Central memory CD8-positive, alpha-beta T cell (primary cell): ENCODE measurements at places on chromosomes 4 and X.

DNA sequence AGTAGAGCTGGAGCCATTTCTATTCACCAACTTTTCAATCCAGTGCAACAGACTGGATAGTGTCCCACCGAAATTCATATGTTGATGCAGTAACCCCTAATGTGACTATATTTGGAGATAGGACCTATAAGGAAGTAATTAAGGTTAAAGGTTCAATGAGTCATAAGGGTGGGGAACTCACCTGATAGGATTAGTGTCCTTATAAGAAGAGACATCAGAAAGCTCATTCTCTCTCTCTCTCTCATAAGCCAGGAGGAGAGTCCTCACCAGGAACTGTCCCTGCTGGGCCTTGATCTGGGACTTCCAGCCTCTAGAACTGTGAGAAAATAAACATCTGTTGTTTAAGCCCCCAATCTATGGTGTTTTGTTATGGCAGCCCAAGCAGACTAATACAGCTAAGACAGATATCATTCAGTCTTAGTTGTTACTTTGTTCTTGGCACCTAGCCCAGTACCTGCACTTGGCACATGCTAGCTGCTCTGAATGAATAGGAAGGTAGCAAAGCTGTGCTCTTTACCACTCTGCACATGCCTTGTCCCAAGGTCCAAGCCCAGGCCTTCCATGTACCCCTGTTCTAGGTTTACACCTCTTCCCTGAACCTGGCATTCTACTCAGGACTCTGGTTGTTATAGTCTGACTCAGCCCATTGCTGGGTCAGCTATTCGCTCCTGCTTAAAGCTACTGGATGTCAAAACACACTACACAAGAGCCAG is 19.2 kb upstream of the BRS3 start:
- no peak for DNase-seq

DNA sequence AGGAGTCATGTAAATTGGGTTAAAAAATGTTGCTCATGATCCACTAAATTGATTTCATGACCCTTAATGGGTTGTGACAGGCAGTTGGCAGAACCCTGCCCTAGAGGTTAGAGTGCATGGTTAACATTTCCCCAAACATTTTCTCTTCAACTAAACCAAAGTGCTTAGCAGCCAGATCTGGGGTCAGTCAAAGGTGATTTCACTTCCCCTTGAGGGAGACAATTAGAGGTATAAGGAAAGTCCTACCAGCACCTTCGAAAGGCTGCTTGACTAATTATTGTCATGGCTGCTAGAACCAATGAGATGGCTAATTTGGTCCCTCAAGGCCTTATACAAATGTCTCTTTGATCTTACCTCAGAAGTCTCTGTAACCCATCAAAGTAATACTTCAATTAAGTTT is 30.9 kb upstream of the INTS6L start:
- no peak for DNase-seq

- DNase-seq: no peak
Measured at GRCh38 chr4:47222276-47222675, 190.9 kb downstream of the GABRB1 start.

GRCh38 chrX:92230628-92231027 is 451.5 kb downstream of the PCDH11X start:
- DNase-seq: no peak

DNA sequence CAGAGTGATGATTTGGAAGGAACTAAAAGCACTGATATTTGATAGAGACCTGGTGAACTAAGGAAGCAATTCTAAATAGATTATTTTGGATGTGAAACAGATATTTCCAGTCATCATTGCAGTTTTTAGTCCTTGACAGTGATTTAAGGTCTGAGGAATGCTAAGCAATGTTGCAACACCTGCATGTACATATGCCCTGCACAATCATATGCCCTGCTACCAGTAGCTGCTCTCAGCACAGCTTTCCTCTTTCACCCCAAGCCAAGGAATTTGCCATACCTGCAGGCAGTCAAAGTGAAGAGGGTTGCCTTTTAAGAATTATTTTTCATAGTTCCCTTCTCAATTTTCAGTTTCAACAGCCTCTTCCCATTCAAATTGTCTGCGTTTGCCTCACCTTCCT is 8.7 kb upstream of the FAM47A start:
- DNase-seq: no peak
